Right renal pelvis (tissue), 4 donors: ENCODE measurements at places on chromosomes 6 and 20. TPM values are rescaled to one million over a fixed set of nuclear protein-coding genes. Genes with fewer than 3 reads are reported as not detected.
A peak's percentile ranks its signal among the peaks of the same experiment; 100 is the strongest.

Gene RSPO4
- 1.5 TPM for polyA plus RNA-seq

Gene FHL5
- polyA plus RNA-seq, result 0.19 TPM

Gene PI16
- polyA plus RNA-seq, result 2.9 TPM

Gene KIF25
- 0.61 TPM for polyA plus RNA-seq

Gene RSPH4A
- 2.3 TPM for polyA plus RNA-seq

Gene KCNK16
- not detected for polyA plus RNA-seq

Gene ARFGAP1
- polyA plus RNA-seq, result 77.0 TPM

Gene RBM24
- 1.5 TPM for polyA plus RNA-seq

DNA sequence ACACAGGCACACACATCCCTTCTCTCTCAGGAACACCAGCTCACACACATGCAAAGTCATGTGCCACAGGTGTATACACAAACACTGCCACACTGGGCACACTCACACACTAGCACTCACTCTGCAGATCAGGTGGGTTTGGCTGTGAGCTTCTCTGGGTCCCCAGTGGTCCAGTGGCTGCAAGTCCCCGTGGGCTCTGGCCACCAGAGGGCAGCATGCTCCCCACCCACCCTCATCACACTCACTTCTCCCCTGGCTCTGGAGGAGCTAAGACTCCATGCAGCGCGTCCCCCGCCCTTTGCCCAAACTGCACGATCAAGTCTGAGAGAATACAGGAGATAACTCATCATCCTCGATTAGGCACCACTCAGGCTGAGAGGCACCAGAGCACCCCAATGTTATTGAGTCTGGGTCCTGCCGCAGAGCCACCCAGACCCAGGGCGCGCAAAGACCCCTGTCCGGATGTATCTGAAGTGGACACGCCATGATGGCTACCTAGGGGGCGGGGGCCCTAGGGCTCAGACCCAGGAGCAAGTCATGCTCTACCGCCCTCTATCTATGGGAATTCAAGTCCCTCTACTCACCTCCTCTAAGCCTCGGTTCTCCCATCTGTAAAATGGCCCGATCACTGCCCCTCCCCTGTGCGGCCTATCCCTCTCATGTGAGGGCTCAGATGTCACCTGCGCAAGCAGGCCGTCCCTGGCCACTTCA lies 90.5 kb downstream of the GRM4 start:
- DNase-seq, result no peak

DNA sequence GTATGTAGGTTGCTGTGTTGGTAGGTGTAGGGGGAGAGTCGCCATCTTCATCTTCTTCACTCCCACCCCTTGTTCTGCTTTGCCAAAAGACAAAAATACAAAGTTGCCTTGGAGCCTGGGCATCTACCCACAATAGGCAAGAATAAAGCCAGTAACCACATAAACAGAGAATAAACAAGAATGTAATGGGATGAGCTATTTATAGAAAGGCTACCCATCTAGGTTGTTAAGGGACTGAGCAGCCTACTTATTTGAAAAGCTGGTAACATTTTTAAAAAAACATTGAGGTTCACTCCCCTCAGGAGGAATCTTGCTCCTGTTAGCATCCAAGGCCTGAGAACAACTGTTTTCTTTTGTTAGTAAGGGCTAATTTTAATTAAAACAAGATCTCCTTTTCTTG lies 301.4 kb upstream of the STXBP5 start:
- no peak for DNase-seq

DNA sequence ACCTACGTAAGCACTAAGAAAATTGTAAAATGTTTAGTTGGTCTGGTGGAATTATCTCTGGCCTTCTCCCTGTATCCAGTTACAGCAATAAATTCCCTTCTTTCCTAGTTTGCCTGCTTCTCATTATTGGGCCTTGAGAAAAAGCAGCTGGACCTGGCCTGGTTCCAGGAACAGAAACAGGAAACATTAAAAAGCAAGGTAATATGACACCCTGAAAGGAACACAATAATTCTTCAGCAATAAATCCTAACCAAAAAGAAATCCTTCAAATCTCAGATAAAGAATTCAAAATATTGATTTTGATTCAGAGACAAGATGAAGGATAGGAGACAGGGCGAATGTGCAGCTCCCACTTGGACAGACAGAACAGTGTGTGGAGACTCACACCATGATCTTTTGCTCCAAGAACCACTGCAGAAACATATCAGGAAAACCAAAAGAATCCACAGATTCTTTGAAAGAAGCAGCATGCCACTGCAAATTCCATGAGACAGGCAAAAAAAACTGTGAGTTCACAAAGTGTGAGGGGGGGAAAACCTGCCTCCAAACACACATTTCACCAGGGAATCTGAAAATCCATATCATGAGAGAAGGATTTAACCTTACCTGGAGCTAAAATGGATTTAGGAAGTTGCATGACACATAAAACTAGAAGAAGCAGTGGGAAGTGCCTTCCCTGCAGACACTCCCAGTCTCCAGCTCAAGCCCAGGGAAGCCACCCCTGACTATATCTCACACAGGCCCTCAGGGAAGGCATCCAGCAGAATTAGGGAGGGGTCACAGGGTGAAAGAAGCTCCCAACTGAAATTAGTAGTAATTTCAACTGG lies 28.9 kb downstream of the TREM1 start:
- peak; percentile 85 for DNase-seq

DNA sequence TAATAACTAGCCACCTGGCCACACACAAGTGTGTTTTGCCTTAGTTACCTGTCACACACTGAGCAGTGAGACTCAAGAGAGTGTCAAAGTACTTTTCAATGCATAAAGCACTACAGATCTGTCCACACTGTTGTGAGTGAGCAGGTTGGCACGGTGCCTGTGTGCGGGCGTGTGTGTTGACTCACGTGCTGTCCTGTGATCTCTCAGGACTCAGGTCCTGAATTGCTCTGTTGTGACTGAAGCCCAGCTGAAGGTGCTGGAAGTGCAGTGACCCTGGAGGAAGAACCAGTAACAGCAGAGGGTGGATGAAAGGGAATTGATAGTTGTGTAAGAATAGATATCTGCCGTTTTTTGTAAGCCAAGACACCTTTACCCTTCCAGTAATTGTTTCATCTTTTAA lies 18.3 kb downstream of the SLC16A10 start:
- DNase-seq, result no peak

DNA sequence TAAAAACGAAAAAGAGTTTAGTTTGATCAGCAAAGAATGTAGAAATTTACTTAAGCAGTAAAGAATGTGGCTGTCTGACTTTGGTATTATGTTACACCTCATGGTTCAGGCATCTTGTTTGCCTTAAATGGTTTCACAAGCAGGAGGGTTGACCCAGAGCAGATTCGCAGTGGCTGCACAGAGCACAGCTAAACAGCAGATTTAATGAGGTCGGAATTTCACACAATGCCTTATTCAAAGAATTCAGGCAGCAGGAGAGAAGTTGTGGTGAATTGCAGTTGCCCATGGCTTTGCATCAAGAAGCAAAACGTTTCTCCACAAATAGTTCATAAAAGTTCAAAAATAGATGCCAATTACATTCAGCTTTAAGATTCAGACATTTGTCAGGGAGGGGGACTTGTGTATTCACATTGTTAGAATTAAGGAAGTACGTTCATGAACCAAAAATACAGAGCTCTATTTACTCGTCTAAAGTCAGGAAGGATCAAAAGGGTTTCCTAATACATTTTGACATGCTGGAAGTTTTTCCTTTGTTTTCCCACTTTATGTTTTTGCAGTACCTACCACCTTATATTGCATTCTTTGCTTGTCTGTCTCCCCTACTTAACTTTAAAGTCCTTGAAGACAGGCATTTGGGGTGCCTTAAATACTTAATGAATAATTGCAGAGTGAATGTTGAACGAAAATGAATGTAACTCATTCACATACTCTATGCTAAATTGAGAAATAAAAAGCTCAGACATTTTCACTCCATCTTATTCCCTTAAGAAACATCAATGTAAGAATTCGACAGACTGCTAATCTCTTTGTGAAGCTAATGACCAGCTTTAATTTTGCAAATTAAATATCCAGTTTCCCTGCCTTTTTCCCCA lies 1163.6 kb upstream of the CITED2 start:
- peak; percentile 12 for DNase-seq

DNA sequence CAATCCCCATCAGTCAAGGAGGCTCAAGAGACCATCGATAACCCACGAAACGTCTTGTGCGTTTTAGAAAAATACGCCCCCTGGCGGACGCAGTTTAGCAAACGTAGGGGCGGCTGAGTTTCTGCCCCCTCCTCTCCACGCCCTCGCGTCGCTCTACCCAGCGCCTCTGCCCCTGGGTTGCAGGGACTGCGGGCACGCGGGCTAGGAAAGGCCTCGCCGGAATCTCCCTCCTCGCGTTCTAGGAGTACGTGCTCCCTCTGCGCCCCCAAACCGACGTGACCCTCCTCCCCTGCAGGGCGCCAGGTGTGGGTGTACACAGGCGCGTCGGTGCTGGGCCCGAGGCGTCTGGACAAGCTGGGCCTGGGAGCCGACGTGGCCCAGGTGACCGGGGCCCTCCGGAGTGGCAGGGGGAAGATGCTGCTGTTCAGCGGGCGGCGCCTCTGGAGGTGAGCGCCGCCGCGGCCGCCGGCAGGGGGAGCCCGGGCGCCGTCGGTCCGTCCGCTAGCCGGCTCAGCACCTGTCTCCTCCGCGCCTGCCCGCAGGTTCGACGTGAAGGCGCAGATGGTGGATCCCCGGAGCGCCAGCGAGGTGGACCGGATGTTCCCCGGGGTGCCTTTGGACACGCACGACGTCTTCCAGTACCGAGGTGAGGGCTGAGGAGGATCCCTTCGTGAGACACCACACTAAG lies 5.3 kb downstream of the MMP9 start:
- no peak for DNase-seq

DNA sequence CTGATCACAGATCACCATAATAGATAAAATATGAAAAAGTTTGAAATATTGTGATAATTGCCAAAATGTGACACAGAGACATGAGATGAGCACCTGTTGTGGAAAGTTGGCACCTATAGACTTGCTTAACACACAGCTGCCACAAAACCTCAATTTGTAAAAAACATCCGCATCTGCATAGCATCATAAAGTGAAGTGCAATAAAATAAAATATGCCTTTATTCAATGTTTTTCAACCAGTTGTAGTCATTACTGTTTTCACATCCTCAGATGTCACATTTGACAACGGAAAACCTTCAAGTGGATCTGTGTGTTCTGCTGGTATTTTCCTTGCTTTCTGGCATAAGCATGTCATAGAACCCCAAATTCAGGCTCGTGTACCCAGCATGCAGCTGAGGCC lies 50.2 kb upstream of the IFNGR1 start:
- DNase-seq, result no peak

DNA sequence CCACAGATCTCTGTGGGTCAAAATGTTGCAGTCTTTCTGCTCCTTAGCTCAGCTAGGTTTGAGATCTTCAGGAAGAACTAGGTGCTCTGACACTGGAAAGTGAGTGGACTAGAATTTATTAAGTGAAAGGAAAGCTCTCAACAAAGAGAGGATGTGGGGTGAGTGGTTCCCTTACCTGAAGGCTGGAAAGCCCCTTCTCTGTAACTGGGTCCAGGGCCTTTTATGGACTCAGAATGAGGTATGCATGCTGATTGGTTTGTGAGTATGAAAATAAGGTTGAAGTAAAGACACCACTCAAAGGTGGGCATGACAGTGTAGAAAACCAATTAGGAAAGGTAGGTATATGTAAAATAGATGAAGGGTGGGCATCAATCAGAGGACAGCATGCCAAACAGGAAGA lies 485.5 kb downstream of the CD109 start:
- no peak for DNase-seq

DNA sequence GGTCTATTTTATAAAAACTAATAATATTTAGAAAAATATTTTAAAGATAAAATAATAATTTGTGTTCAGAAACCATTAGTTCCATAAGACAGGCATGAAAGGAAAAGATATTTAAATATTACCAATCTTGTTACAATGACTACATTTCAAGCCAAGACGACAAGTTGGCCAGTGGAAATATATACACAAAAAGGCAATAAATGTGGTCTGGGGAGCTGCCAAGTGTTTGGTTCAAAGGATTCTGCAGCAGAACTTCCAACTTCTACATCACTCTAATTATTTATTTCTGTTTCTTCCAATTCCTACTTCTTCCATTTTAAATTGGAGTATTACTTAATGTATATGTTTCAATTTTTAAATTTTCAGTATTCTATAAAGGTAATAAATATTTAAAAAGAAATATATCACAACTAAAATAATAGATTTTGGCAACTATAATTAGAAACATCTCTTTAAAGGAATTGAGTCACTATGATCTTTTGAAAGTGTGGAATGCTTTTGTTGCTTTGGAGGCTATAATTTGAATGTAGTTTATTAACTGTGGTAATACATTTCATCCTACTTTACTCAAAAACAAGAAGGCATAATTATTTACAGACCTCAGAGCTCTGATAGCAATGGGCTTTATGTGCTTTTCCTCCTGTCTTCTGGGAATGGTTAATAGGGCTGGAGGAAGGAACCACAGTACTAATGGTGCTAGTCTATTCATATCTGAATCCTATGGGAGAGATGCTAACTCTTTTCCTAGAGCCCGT lies 129.7 kb upstream of the FAM184A start:
- no peak for DNase-seq

GRCh38 chr20:20782231-20782630 lies 69.8 kb upstream of the RALGAPA2 start:
- DNase-seq, result no peak

DNA sequence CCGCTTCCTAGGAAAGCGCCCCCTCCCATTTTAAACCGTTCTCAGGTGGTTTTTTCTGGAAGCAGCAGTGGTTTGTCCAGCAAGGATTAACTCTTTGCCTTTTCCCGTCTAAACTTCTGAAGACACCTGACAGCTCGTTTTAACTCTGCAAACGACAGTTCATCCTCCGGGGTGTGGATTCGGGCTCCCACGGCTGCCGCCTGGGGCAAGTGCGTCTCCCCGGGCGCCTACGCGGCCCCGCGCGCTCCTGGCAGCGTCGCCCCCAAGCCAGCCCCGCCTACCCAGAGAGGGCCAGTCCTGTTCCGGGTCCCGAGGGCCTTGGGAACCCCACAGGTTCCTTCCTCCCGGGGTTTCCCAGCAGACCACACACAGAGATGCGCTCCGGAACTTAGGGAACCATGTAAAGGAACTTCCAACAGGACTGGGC lies 54.4 kb downstream of the PRR18 start:
- DNase-seq, result no peak

GRCh38 chr6:52610011-52610410 lies 33.2 kb upstream of the TRAM2 start:
- no peak for DNase-seq

GRCh38 chr6:78629154-78629721 lies 238.1 kb upstream of the IRAK1BP1 start:
- DNase-seq, result peak; percentile 1

DNA sequence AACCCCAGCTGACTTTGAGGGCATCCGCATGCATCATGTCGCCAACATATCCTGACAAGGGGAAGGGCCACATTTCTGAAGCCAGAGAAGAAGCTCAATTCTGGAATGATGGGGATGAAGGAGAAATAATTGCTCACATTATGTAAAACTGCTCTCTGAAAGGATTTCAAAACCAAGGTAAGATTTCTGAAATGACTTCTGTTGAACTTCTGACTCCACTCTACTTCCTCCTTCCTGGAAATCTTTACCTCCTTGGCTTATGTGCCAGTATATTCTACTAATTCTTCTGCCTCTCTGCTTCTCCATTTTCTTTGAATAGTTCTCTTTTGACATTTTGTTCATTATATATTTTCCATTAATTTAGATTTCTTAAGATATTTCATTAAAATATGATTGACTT lies 31.9 kb downstream of the HLA-DPB1 start:
- no peak for DNase-seq

- DNase-seq, result no peak
These were observed 754 bp downstream of the HDDC2 start for GRCh38 chr6:125300992-125301434.
